ENCODE measurements at places on chromosomes 6 and 20.
A peak's percentile ranks its signal among the peaks of the same experiment; 100 is the strongest.

- no peak for DNase-seq
Observed at GRCh38 chr20:6094063-6094462, 28.8 kb downstream of the FERMT1 start.

DNA sequence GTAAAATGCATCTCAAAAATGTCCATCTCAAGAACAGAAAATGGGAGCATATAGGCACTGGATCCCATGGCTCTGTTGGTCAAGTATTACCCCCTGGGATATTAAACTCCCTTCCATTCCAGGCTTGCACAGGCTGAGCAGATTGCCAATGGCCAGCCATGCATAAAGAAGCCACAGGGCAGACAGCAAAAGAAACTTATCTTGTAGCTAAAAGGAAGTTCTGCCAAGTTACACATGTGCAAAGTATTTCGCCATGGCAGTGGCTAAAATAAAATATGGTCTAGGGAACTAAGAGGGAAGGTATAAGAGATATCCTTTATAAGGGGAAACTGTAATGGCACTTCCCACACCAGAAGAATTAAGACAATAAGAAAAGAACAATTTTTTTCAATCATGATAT, 415.6 kb upstream of the BTBD3 start:
- DNase-seq: no peak

DNA sequence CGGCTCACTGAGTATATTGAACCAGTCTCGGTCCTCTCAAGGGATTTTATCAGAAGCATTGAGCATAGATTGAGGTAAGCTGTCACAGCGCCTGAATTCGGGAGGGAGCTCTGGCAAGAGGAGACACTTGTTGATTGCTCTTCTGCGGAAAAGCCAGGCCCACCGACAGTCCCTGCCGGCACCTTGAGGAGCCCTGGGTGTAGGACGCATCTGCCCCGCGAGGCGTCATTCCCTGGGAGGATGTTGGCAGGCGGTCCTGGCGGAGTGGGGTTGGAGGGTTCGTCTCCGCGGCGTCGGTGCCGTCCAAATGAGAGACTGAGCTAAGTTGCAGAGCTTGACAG, 843 bp downstream of the FBXO9 start:
- DNase-seq: peak; percentile 52

- no peak for DNase-seq
Observed at GRCh38 chr6:152846825-152847224, 96.2 kb downstream of the VIP start.

- DNase-seq: no peak
Observed at GRCh38 chr6:7725412-7725811, 487 bp upstream of the BMP6 start.

- no peak for DNase-seq
Observed at GRCh38 chr6:169457762-169458161, 204.1 kb upstream of the THBS2 start.

DNA sequence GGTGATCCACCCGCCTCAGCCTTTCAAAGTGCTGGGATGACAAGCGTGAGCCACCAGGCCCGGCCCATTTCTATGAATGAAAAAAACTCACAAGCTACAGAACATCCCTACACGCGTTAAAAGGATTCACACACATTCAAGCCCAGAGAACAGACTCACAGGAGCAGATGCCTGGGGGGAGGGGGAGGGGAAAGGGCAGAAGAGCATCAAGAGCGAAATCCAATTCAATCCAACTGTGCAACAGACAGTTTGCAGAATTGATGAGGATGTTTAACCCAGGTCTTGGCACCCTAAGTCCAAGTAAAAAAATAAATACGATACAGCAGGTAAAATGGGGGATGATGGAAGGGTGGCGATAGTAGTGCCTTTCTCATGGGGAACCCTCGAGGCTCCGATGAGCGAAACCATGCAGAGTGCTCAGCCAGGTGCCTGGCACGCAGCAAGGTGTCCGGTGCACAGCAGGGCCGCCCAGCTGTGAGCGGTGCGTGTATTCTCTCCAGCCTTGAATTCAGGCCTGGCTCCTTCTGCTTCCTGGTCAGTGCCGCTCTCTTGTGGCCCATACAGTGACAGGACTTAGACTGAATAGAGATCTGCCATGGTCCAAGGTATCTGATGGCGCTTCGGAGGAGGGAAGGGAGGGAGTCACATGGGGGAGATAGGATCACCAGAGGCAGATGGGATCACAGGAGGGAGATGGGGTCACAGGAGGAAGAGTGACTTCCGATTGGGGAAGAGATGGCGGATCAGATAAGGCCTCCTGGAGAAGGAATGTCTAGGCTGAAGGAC, 35.4 kb upstream of the ANGPT4 start:
- DNase-seq: no peak

GRCh38 chr20:29763821-29764511, 1493.5 kb upstream of the DEFB115 start:
- no peak for DNase-seq

- no peak for DNase-seq
Observed at GRCh38 chr6:79077715-79078074, 359 bp downstream of the PHIP start.

- no peak for DNase-seq
Observed at GRCh38 chr6:6723361-6723760, 134.8 kb downstream of the LY86 start.

DNA sequence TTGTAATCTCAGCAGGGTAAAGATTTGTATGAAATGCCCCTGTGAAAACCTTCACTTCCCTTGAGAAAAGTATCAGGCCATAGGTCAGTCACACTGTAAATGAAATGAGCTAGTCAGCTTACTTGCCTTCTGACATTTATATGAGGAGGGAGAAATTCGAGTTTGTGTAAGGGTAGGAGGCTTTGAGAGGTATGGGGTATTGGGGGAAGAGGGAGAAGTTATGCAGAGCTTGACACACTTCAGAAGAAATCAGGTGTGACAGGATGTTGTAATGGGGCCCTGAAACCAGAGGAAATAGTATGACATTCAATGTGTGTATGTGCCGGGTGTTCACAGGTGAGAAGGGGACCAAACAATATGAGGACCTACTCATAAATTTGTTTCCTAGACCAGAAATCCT, 64.2 kb upstream of the CCN6 start:
- no peak for DNase-seq

DNA sequence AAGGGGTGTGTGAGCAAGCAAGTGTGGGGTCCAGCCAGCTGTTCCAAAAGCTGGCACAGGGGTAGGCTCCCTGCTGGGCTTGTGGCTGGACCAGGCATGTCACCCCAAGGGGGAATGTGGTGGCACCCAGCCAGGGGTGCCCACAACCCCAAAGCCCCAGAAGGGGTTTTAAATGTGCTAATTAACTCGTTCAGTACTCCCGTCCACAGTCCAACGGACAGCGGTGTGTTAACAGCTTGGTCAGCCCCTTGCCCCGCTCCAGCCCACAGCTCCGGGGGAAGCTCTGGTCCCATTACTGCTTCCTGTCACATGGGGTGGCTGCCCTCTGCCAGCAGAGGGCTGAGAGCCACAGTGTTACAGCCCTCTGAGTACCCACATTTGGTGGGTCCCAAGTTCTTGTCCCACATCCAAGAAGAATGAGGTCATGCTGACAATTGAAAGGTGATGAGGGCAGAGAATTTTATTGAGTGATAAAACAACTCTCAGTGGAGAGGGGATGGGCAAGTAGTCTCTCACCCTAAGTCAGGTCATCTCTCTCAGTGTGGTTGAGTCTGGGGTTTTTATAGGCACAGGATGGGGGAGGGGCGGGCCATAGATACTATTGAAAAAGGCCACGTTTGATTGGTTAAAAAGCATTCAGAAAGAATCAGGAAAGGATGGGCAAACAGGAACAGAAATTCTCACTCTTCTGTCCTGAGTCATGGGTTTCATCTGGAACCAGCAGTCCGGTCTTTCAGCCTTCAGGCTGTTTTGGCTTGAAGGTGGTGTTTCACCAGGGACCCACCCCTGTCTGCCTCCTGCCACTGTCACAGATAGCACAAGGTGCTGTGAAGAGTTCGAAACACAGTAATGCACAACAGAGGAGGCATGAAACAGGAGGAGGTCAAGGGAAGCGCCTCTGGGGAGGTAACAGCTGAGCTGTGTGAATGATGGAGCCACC, 238.5 kb downstream of the NFATC2 start:
- DNase-seq: no peak

GRCh38 chr6:56416247-56416646, 168.9 kb upstream of the COL21A1 start:
- no peak for DNase-seq

- no peak for DNase-seq
Observed at GRCh38 chr6:14957355-14958059, 288.4 kb upstream of the JARID2 start.

All from activated naive CD8-positive, alpha-beta T cell treated with anti-CD3 and anti-CD28 coated beads, Interleukin-2, amount 50 U/mL, for 24 hours (primary cell).